Adipocyte (in vitro differentiated cells): ENCODE measurements at places on chromosomes 1 and 21.
A peak's percentile ranks its signal among the peaks of the same experiment; 100 is the strongest.

DNA sequence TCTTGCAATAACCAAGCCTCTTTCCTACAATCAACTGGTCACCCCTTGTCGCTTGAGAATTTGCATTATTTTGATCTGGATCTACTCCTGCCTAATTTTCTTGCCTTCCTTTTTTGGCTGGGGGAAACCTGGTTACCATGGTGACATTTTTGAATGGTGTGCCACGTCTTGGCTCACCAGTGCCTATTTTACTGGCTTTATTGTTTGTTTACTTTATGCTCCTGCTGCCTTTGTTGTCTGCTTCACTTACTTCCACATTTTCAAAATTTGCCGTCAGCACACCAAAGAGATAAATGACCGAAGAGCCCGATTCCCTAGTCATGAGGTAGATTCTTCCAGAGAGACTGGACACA is 743 bp downstream of the GPR52 start:
- DNase-seq, result no peak

DNA sequence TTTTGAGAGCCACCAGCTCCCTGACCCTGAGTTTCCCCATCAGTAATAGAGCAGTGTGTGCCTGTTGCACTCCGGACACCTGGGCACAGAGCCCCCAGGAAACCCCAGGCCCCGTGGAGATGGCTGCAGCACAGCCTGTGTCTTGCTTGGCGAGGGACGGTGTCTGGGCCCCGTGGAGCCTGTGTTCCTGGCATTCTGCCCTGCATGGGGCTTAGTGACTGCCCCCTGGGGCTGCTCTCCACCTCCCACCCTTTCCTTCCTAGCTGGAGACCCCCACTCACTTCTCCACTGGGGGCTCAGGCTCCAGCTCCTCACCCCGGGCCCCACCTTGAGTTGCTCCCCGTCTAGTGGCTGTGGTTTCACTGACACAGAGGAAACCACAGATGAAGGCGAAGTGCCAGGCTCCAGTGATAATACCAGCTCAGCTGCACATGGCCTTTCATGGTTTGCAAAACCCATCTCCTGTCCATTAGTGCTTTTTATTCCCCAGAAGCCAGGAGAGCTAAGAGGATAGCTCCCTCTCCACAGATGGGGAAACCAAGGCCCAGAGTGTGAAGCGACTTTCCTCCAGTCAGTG is 39.4 kb downstream of the DMRTB1 start:
- DNase-seq, result peak; percentile 36

- no peak for DNase-seq
Measured at GRCh38 chr1:67142931-67143330, 8.2 kb upstream of the C1orf141 start.

GRCh38 chr1:221891708-221892107 is 149.8 kb upstream of the DUSP10 start:
- DNase-seq, result peak; percentile 83

- no peak for DNase-seq
Measured at GRCh38 chr1:181452746-181453145, 30.6 kb upstream of the CACNA1E start.

DNA sequence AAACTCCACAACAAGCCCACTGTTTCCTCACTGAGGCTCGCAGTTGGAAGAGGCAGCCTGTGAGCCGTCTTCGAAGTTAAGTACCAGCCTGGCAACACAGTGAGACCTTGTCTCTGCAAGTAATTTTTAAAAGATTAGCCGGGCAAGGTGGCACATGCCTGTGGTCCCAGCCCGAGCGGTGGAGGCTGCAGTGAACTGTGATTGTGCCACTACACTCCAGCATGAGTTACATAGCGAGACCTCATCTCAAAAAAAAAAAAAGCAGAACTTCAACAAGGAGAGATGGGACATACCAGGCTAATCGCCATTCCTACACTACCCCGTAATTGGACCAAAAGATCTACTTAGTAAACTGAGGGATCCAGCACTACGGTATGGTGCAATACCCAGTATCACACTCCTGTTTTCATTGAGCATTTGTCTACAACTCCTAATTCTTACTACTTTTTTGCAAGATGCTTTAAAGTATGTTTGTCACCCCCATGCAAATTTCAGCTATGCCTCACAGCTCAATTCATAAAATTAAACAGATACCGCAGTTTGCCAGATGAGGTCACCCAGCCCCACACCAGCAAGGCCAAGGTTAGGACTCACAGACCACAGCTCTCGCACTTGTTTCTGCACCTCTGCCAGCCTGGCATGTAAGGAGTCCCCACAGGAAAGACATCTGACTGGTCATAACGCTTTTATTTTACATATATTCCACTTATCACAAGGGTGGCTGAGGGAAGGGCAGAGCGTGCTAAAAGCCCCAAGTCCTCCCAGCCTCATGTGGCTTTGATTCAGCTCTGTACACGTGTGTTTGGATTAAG is 21.0 kb downstream of the SDE2 start:
- no peak for DNase-seq

GRCh38 chr1:58837886-58838285 is 54.0 kb upstream of the JUN start:
- DNase-seq, result no peak

GRCh38 chr21:23694390-23694789 is 1912.9 kb downstream of the MRPL39 start:
- no peak for DNase-seq

GRCh38 chr1:25897754-25898153 is 8.5 kb downstream of the STMN1 start:
- no peak for DNase-seq

DNA sequence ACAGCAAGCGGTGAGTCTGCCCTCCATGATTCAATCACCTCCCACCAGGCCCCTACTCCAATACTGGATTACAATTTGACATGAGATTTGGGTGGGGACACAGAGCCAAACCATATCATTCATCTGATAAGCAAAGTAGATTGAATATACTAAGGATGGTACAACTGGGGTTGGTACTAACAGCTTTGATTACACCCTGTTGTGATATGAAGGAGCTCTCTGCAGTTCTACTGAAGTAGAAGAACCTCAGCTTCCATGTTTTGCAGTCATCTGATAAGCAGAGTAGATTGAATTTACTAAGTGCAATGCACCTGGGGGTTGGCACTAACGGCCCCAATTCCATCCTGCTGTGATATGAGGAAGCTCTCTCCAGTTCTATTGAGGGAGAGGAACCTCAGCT is 31.1 kb downstream of the RWDD3 start:
- DNase-seq, result no peak

GRCh38 chr1:222464841-222465210 is 83.1 kb downstream of the HHIPL2 start:
- peak; percentile 84 for DNase-seq

DNA sequence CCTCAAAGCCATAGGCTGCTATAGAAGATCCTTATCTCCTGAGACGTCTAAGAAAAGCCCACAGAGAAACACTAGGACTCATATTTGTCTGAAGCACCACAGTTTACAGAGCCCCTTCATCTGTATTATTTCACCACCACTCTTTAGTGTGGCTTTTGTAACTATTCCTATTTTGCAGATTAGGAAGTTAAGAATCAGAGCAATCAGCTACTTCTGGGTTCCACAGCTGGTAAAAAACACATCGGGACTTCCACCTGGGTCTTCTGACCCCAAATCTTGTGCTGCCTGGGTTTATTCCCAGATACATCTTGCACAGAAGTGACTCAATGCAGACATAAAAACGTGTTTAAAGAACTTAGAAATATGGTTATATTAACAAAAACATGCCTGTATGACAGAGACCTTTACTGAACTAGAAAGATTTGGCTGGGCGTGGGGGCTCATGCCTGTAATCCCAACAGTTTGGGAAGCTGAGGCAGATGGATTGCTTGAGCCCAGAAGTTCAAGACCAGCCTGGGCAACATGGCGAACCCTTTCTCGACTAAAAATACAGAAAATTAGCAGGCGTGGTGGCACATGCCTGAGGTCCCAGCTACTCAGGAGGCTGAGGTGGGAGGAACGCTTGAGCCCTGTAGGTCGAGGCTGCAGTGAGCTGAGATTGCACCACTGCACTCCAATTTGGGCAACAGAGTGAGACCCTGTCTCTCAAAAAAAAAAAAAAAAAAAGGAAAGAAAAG is 40.9 kb downstream of the ELK4 start:
- DNase-seq, result no peak

GRCh38 chr1:149849947-149850360 is 49.4 kb upstream of the BOLA1 start:
- peak; percentile 43 for DNase-seq

- peak; percentile 92 for DNase-seq
Measured at GRCh38 chr1:226109829-226110248, 47.3 kb downstream of the H3-3A start.

- DNase-seq, result no peak
Measured at GRCh38 chr1:67855961-67856360, 22.7 kb upstream of the GNG12 start.

GRCh38 chr1:63705078-63705477 is 68.7 kb upstream of the ROR1 start:
- no peak for DNase-seq

- DNase-seq, result peak; percentile 83
Measured at GRCh38 chr1:220879509-220880361, 492 bp downstream of the HLX start.

- no peak for DNase-seq
Measured at GRCh38 chr1:116573431-116574095, 2.7 kb upstream of the CD58 start.

GRCh38 chr1:220500372-220500771 is 27.6 kb upstream of the MARK1 start:
- no peak for DNase-seq

DNA sequence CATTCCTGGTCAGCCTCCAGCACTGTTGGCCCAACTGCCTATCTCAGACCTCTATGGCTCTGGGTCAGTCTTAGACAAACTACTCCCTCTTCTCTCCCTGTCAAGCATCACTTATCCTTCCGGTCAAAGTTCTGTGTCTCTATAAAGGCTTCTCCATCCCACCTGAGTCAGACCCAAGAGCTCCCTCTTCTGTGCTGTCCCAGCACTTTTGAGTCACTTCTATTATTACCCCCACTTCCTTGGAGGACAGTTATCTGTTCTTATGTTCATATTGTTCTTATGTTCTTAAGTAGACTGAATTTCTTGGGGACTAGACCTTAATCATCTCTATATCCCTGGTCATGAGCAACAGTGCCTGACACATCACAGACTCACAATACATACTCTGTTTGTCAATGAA is 29.2 kb upstream of the IL10 start:
- no peak for DNase-seq

DNA sequence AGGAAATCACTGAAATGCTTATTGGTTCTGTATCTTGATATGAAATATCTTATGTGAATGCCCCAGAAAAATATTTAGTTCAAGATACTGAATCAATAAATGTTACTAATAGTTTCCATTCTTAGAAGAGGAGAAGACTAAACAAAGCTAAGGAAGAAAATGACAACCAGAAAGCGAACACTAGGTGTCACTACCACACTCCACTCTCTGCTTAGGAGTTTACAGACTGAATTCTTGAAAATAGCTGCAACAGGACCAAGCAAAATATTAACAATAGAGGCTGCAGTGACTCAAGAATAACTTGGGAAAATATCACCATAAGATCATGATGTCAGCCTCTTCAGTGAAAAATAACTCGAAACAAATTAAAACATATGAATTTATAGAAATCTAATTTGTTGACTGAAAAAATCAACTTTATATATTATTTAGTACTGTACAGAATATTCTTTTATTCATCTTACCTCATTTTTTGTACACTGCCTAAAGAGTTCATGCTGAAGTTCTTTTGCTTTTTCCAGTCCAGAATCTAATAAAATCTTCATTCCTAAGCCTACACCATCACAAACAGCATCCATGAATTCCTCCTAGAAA is 61.6 kb downstream of the KIF14 start:
- DNase-seq, result peak; percentile 85

DNA sequence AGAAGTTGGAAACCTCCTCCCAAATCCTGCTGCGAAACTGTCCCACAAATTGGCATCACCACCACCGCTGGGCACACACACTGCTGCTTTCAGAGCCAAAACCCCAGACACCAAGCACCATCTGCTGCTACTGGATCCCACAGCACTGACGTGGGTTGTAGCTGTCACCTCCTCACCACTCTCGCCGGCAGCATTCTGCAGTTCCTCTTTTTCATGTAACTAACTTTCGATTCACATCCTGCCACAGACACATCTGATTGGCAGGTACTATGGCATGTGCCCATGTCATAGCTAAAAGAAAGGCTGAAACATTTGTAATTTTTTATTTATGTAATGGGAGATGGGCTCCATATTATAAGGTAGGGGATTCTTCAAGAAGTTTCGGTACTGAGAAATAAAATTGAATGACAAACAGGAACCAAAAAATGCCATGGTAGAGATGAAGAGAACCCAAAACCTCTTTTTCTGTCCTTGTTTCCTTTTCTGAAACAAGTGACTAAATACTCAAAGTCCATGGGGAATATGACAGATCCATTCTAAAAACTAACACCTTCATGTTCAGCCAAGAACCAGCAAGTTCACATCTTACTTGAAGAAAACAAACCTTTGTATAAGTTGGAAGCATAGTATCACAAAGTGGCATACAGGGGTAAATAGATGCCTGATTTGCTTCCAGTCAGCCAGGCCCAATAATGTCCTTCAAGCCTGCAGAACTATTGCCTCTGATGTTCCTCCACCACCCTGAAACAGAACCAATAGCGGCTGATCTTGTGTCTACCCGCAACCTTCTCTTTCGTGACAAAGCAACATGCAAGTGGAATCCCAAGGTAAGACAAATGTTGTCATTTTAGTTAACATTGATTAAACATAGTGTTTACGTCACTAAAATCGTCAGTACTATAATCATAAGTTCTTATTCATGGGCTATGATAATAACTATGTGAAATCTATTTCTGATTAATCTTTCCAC is 26.6 kb upstream of the RGS13 start:
- DNase-seq, result no peak

- peak; percentile 67 for DNase-seq
Measured at GRCh38 chr1:201171063-201172036, 17.1 kb upstream of the TMEM9 start.

GRCh38 chr1:204186597-204186996 is 9.7 kb downstream of the KISS1 start:
- DNase-seq, result no peak

GRCh38 chr21:30014886-30015285 is 75.1 kb upstream of the GRIK1 start:
- no peak for DNase-seq

- no peak for DNase-seq
Measured at GRCh38 chr21:19340303-19340702, 936.7 kb upstream of the TMPRSS15 start.

GRCh38 chr1:22816067-22816775 is 105.6 kb downstream of the EPHB2 start:
- no peak for DNase-seq

- DNase-seq, result peak; percentile 43
Measured at GRCh38 chr1:100719490-100719889, at the start of gene VCAM1. Gene VCAM1, plus strand, starts transcription at chr1:100719742. Its CDS starts 119 bp downstream, at chr1:100719861.

DNA sequence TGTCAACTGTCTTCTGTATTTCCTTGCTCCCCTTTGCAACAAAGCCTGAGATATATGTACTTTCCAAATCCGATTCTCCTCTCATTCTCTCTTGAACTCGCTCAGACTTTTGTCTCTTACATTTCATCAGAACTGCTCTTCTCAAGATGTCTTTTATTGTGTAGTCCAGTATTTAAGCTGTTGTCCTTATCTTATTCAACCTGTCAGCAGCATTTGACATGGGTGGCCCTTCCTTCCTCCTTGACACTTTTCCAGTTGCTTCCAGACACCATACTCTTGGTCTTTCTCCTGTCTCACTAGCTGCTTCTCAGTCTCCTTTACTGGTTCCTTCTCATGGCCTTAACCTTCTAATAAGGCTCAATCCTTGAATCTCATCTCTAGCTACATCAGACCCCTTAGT is 47.0 kb downstream of the TSNAX start:
- DNase-seq, result no peak
